MCF 10A (cell line): ENCODE measurements at places on chromosomes 12 and 14. TPM values are rescaled to one million over a fixed set of nuclear protein-coding genes. Genes with fewer than 3 reads are reported as not detected.
A peak's percentile ranks its signal among the peaks of the same experiment; 100 is the strongest.

The LRR1 gene
- total RNA-seq, result 17.0 and 19.8 TPM in 2 replicates

DNA sequence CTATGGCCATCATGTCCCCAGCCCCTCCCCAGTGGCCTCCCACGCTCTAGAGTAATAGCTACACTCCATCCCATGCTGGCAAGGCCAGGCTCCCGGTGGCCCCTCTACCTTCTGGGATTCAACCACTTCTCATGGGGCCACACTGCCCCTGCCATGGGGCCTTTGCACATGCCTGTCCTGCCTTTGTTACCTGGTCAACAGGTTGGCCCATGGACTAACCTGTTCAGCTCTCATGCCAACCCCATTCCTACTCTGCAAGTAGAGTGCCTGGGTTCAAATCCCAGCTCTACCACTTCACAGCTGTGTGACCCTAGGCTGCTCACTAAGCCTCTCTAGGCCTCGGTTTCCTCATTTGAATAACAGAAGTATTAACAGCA is 98.5 kb downstream of the RFLNA start:
- H3K4me3 ChIP-seq, result no peak overlapping the region
- no peak for DNase-seq
- no peak overlapping the region for H3K27ac ChIP-seq
- peaks cover 19% of the 10 kb centered on the region for H3K4me1 ChIP-seq
- no peaks in the 10 kb centered on the region for H3K27me3 ChIP-seq

DNA sequence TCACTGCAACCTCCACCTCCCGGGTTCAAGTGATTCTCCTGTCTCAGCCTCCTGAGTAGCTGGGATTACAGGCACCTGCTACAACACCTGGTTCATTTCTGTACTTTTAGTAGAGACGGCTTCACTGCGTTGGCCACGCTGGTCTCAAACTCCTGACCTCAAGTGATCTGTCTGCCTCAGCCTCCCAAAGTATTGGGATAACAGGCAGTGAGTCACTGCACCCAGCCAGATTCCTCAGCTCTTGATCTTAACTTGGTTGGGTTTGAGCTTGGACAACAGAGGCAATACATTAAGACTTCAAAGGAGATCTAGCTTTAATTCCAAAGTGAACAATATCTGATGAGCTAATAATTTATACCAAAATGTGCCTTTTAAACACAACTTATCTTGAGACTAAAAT is 5.6 kb downstream of the DAZAP2 start:
- no peaks in the 10 kb centered on the region for H3K27me3 ChIP-seq
- peaks cover 25% of the 10 kb centered on the region for H3K4me1 ChIP-seq
- H3K27ac ChIP-seq, result no peak overlapping the region
- no peak overlapping the region for H3K4me3 ChIP-seq

DNA sequence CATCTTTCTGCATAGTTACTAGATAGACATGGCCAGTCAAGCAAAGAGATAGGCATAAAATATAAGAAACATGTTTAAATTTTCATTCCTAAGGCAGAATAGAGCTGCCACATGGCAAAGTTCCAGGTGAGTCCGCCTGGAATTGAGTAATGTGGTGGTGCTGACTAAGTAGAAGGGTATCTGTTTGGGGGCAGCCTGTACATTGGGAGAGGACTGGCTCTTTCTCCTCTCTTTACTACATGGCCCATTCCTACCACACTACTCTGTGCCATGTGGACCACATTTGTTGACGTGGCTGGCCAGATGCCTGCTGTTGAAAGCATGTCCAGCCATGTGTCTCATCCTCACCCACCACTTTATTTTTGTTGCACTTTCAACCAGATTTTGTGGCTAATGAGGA is 354.0 kb downstream of the ETNK1 start:
- no peaks in the 10 kb centered on the region for H3K36me3 ChIP-seq
- no peak overlapping the region for H3K4me3 ChIP-seq
- H3K27ac ChIP-seq, result no peak overlapping the region
- peaks cover 28% of the 10 kb centered on the region for H3K4me1 ChIP-seq
- no peaks in the 10 kb centered on the region for H3K27me3 ChIP-seq
- DNase-seq, result peak; percentile 94

DNA sequence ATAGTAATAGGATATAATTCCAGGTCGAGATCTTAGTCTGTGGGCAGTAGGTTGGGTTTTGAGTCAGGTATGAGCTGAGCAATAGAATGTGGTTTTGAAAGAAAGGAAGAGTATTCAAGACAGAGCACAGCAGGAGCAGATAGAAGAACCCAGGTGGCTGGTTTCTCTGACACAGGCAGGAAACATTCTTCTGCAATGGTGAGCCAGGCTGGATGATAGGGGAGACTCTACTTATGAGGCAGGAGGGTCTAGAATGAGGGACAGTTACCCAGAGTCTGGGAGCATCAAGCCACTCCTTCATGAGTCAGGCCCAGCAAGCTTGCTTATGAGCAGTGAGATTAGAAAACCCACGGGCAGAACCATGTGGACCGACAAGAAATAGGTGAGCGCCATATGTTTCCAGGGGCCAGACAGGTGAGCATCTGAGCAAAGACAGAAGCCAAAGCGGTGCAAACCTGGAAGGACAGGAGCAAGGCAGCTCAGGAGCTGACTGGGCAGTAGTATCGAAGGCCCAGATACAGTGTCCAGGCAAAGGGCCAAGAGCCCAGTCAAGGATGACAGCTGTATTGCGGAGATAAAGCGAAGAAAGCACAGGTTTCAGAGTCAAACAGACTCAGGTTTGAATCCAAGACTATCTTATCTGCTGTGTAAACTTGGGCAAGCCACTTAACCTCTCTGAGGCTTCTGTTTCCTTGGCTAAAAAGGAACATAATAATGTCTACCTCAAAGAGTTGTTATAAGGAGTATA is 22.5 kb upstream of the PCNX1 start:
- DNase-seq, result no peak
- H3K4me1 ChIP-seq, result peaks cover 32% of the 10 kb centered on the region
- H3K36me3 ChIP-seq, result peaks cover 6% of the 10 kb centered on the region
- H3K4me3 ChIP-seq, result no peak overlapping the region
- H3K27me3 ChIP-seq, result no peaks in the 10 kb centered on the region

DNA sequence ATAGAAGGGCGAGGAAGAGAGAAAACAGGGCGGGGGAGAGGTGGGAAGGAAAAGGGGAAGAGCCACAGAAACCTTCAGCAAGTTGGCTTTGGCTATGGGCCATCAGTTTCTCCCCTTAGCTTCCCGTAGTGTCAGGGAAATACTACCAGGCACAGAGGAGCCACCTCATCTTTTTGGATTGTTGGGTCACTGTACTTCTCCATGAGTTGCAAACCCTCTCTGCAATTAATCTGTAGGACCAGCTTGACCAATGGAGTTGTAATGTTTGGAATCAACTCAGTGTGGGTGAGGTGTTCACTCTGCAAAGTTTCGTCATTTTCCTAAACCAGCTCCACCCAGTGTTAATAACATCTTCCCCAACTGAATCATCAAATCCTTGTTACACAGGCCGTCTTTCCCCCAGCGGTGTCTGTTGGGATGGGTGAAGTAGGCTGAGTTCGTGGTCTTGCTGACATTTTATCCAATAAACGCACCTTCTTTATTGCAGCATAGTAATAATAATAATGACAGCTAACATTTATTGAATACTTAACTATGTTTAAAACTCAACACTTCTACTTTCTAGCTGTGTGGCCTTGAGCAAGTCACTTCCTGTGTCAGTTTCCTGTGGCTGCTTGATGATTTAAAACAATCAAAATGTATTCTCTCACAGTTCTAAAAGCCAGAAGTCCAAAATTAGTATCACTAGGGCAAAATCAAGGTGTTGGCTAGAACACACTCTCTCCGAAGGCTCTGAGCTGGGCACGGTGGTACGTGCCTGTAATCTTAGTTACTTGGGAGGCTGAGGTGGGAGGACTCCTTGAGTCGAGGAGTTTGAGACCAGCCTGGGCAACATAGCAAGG is 8.1 kb upstream of the GLTP start:
- peaks cover 35% of the 10 kb centered on the region for H3K4me1 ChIP-seq
- DNase-seq, result peak; percentile 94
- no peaks in the 10 kb centered on the region for H3K36me3 ChIP-seq
- peak overlapping the region; percentile 97 for H3K27ac ChIP-seq
- peak overlapping the region; percentile 23 for H3K4me3 ChIP-seq

GRCh38 chr14:75572104-75572503 is 6.3 kb upstream of the FLVCR2 start:
- no peaks in the 10 kb centered on the region for H3K36me3 ChIP-seq
- no peak for DNase-seq
- peaks cover 14% of the 10 kb centered on the region for H3K27me3 ChIP-seq
- no peak overlapping the region for H3K27ac ChIP-seq

GRCh38 chr14:90381011-90381786 is 15.6 kb upstream of the CALM1 start:
- DNase-seq, result no peak
- H3K4me3 ChIP-seq, result no peak overlapping the region
- no peaks in the 10 kb centered on the region for H3K36me3 ChIP-seq
- no peaks in the 10 kb centered on the region for H3K4me1 ChIP-seq
- peaks cover 9% of the 10 kb centered on the region for H3K27me3 ChIP-seq
